ENCODE measurements at places on chromosomes 11 and 22.

DNA sequence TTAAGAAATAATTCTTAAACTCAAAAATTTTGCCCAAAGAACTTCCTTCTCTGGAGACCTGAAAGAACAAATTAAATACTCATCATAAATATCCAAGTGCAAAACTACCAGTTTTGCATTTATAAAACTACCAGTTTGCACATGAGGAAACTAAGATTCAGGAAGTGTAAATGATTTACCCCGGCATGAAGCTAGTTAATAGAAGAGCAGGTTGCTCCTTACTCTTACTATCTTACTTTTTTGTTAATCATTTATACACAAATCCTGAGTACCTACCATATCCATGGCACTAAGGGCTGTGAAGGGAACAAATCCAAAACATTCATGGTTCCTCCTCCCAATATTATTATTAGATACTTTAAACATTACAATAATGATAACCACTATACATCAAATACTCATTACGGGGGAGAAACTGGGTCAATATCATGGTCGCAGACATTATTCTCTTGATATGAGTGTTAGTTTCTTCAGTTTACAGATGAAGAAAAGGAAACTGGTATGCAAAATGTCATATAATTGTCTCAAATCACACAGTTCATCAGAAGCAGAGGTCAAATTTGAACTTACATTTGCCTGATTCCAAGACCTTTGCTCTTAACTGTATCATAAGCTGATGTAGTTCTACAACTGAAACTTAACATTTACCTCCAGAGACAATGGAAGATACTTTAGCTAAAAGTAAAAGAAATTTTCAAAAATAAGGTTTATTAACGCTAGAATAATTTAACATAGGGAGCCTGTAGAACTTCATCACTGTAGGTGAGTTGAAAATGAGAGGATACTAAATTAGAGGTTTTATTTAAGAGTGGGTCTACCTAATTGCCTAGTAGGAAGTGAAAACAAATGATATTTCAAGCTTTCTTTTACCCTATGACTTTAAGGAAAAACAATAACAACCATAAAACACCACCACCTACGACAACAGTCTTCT lies 74.5 kb downstream of the FAM76B start:
- no peak for DNase-seq

DNA sequence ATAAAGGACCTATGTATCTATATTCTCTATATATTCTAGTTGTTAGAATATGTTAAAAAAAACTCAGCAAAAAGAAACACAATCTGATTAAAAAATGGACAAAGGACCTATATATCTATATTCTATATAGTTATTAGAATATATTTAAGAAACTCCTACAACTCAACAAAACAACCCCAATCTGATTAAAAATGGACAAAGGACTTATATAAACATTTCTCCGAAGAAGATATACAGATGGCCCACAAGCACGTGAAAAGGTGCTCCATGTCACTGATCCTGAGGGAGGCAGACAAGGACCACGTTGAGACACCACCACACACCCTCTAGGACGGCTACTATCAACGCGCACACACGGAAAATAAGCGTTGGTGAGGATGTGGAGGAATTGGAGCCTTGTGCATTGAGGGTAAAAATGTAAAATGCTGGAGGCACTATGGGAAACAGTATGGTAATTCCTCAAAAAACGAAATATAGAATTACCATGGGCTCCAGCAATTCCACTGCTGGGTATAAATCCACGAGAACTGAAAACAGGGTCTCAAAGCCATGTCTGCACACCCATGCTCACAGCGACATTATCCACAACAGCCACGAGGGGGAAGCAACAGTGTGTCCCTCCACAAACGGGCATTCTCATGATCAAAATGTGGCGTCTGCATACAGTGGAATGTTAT lies 22.7 kb downstream of the YPEL1 start:
- peak; percentile 35 for DNase-seq

DNA sequence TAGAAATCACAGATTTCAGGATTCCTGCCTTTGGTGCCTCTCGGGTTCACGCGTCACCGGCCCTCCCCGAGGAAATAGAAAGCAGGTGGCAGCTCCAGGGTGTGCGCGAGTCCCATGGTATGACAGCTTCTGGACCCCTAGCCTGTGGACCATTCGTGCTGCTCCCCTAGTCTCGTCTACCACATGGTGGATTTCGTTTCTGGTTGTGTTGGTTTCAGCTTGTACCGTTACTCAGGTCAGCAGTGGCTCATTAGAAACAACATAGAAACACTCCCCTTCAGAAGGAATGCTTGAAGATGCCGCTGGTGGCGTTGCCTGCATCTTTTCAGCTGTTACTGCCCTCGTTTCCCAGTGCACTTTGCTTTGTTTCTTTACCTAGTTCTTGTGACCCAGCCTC lies 700 bp downstream of the TTC17 start:
- DNase-seq = no peak

GRCh38 chr22:33023153-33023827 lies 34.9 kb downstream of the SYN3 start:
- no peak for DNase-seq

- DNase-seq = no peak
These were observed 35.2 kb upstream of the CSNK1E start for GRCh38 chr22:38352436-38352835.

- DNase-seq = peak; percentile 64
These were observed 2.0 kb upstream of the LMO2 start for GRCh38 chr11:33893711-33894397.

DNA sequence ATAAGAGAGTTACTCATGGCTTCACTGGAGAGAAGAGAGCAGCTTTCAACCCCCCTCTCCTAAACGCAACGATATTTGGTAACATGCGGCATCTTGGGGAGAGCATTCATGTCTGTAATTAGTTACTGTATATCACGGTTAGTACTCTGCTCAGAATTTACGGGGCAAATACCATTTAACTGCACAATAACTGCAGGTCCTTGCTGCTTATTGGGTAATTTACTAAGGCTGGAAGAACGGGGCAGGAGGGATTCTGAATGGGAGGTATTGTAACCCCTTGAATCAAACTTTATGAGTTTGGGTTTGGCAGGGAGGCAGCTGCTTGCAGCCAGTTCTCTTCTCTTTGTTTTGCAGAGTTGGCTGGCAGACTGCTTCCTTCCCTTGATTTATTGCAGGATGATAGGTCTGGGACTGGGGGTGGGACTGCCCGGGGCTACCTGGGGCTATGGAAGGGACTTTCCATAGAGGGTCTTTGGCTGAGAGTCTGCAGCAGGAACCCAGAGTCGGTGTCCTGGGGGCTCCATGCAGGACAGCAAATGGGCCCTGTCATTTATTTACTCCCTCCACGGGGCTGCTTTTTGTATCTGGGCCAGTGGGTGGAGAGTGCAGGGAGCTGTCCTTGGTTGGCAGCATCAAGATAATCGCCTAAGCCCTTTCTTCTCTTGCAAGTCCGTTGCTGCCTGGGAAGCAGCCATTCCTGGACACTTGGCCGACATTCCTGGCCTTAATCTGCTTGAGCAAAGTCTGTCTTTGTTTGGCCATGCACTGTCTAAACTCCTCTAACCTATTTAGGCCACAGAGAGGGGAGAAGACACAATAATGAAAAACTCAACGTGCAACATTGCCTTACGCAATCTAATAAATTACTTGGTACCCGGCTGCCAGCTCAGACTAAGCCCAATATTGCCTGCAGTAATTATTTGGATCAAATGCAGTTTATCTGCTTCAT lies 188.9 kb downstream of the ST3GAL4 start:
- no peak for DNase-seq

DNA sequence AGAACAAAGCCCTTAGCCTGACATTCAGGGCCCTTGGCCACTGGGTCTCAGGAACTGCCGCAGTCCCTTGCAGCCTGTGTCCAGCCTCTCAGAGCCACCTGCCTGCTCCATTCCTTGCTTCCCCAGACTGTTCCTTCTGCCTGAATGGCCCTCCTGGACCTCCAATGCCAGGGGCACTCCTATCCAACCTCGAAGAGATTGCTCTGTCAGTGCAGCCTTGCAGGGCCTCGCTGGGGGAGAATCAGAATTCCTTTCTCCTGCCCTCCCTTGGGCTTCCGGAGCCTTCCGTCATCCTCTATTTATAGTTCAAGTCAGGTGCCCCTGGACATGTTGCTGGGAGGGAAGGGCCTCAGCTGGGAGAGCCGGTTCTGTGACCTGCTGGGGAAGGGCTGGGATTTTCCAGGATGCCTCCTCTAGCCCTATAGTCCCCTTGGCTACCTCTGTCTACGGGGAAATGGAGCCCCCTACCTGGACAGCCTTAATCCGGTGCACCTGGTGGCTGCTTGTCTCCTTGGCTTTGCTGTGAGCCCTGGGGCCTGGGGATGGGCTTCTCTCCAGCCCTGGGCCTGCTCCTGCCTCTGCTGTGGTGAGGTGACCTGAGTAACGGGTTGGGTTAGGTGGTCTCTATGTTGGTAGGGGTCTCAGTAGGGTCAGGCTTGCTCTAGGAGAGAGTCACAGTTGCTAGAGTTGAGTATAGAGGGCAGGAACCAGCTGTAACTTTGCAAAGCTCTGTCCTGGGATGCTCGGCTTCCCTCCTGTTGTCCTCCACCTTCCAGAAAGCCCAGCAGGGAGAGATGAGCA lies 45.9 kb upstream of the SYT7 start:
- DNase-seq = no peak

DNA sequence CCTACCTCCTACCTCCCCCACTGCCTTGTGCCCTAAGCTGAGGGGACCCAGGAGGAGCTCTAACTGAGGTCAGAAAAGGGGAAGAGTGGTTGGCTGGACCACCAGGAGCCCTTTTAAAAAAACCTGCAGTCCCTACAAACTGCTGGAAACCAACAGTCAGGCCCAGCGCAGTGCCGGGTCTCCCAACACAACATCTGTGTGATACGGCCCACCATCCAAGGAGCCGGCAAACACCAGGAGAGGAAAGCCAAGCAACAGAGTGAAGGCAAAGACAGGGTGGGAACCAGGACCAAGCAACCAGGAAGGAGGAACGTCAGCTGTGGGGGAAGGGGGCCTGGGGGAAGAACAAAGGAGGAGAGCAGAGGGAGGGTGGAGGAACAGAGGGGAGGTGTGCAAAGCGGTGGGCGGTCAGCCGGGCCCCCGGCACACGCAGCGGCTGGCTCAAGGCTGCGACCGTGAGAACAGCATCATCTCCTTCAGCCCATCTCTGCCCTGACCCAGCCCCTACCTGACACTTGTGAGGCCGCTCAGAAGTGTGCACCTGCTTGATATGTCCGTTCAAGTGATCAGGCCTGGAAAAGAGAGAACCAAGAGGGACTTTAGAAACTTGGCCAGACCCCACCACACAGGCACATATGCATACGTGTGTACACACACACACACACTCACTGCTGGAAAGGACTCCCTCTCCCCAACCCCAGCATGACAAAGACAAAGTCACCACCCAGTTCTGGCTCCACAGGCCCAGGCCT lies 3.6 kb downstream of the PATZ1 start:
- DNase-seq = no peak

DNA sequence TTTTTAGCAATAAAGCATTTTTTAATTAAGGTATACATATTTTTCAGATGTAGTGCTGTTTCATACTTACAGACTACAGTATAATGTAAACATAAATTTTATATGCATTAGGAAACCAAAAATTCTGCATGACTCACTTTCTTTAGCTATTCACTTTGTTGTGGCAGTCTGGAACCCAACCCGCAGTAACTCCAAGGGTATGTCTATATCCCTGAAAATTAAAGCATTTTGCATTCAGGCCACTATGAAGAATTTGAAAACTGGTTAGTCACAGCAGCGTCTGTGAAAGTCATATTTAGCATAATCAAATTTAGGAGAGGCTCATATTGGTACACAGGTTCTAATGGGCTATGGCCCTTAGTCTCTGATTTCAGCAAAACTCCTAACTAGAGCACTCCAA lies 46.8 kb downstream of the BBOX1 start:
- no peak for DNase-seq

DNA sequence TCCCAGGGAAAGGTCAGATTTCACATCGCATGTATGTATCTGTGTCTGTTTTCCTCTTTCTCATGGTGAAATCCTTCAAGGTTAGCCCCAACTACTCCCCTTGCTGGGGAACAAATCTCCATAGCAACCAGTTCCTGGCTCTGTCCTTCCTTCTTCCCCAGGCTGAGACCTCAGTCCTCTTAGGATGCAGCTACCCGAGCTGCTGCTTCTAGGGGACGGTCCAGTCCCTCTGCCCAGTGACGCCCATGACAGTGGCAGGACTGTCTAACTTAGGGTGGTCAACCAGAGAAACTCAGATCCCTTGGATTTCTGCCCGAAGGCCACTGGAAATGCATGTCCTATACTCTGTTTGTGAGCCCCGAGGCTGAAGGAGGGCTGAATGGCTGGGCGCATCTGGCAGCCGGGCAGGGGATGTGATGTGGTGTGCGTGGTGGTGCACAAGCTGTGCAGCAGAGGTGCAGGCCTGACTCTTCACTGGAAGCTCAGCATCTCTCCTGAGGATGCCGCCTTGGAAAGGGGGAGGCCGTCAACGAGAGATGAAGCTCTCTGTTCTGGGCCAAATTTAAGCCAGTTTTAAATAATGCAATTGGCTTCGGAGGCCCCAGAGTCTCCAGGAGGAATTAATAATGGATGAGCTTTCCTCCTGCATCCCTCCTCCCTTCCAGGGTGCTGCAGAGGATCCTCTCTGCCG lies 118.7 kb upstream of the B3GAT1 start:
- DNase-seq = no peak

- no peak for DNase-seq
These were observed 20.1 kb downstream of the DGCR6L start for GRCh38 chr22:20299746-20300136.

GRCh38 chr11:75150879-75151278 lies at the start of gene SLCO2B1:
TSS of gene SLCO2B1 (plus strand) at chr11:75151107. CDS start at chr11:75151382, 275 bp downstream.
- no peak for DNase-seq

Data from stimulated activated CD8-positive, alpha-beta memory T cell treated with anti-CD3 and anti-CD28 coated beads, Interleukin-4, amount 100 ng/mL, for 24 hours (primary cell).